ENCODE measurements at places on chromosomes 2 and 18.

GRCh38 chr18:48892146-48892855 is 58.5 kb downstream of the SMAD7 start:
- no peak for DNase-seq

DNA sequence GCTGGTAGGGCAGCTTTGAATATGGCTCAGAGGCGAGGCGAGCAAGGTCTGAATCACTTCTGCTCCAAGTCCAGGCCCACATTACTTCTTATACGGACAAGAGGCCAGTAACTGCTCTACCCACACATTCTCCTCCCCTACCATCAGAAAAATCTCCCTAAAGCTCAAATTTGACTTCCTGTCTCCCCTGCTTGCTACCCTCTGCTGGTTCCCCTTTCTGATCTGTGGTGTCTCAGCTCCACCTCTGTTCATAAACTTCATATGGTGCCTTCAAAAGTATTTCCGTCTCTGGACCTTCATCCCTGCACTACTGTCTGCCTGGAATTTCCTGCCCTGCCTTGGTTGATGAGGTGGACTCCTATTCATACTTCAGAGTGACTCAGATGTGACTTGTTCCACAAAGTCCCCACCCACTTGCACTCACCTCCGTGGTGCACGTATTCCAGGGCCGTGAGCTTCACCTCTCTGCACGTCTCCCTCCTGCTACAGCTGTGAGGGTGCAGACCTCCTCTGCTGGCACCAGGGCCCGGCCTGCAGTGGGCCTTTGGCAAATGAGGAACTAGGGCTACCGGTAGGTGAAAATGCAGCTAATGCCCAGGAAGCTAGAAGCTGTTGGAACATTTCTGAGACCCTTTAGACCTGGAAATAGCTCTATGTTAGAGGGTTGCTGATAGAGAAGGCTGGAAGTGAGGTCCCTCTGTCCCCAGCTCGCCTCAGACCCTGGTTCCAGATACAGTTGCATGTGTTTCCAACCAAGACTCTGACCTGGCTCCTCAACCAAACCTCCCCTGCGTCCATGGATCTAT is 24.6 kb upstream of the KCMF1 start:
- peak; percentile 68 for DNase-seq

- no peak for DNase-seq
Measured at GRCh38 chr2:46462936-46463335, 16.4 kb upstream of the TMEM247 start.

DNA sequence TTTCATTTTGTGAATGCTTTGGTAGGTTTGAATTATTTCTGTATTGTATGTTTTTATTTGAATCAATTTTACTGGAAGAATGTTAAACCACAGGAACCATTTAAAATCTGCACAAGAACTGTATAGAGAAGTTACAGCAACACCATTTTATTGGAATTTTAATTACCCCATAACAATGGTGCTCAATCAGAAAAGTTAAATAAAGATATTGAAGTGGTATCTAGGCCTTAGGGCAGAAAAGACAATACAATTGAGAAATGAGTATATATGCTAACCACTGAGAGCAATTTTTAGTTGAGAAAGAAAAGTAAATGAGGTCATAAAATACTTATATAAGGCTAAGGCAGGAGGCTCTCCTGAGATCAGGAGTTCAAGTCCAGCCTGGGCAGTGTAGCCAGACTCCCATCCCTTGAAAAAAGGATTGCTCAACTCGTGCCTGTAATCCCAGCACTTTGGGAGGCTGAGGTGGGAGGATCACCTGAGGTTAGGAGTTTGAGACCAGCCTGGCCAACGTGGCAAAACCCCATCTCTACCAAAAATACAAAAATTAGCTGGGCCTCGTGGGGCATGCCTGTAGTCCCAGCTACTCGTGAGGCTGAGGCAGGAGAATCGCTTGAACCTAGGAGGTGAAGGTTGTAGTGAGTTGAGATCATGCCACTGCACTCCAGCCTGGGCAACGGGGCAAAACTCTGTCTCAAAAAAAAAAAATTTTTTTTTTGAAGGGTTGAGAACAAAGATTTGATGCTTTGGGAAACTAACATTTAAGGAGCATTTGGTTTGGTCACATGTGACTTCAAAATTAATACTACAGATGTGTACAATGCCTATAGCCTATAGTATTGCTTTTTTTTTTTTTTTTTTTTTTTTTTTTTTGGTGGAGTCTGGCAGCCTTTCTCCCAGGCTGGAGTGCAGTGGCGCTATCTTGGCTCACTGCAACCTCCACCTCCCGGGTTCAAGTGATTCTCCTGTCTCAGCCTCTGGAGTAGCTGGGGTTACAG is 212.9 kb upstream of the STON1 start:
- peak; percentile 5 for DNase-seq

GRCh38 chr2:199865905-199866304 is 14.9 kb upstream of the FTCDNL1 start:
- DNase-seq: no peak

- no peak for DNase-seq
Measured at GRCh38 chr2:161344692-161345091, 36.5 kb downstream of the PSMD14 start.

- no peak for DNase-seq
Measured at GRCh38 chr2:237752761-237753165, 45.8 kb upstream of the RBM44 start.

Data from stimulated activated CD4-positive, alpha-beta T cell treated with anti-CD3 and anti-CD28 coated beads, Interleukin-12 subunit alpha, Interleukin-12 subunit beta, amount 100 ng/mL, for 48 hours (primary cell).